ENCODE measurements at places on chromosomes 6 and 20. TPM values are rescaled to one million over a fixed set of nuclear protein-coding genes. Genes with fewer than 3 reads are reported as not detected.

Gene RTN4IP1
- total RNA-seq: 9.6 TPM

Gene RAD21L1
- not detected for total RNA-seq

Gene PET117
- total RNA-seq: 11.3 TPM

Gene MAFB
- total RNA-seq: not detected

Gene AK9
- 2.8 TPM for total RNA-seq

- no peak for DNase-seq
These were observed 122.0 kb downstream of the HTR1B start for GRCh38 chr6:77341058-77341986.

DNA sequence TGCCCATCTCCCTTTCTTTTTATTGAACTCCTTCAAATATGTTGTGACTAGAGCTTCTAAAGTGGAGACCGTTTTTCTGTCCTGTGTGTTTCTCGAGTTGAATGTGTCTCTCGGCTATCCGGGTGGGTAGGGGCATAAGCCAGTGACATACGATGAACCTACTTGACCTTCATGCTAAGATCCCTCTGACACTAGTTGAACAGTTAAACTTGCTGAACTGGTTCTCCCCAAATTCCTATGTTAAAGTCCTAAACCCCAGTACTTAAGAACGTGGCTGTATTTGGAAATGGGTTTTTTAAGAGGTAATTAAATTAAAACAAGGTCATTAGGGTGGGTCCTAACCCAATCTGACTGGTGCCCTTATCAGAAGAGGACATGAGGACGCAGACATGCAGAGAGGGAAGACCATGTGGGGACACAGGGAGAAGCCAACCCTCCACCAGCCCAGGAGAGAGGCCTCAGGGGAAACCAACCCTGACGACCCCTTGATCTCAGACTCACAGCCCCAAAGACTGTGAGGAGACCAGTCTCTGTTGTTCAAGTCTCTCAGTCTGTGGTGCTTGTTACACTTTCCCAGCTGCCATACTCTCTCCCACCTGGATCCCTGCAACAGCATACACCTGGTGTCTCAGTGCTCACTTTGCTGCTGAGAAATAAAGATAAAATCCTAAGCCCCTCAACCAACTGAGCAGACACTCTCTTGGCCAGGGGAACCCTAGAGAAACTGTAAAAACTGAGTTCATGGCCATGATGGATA lies 208.4 kb downstream of the MYLK4 start:
- DNase-seq: no peak

- no peak for DNase-seq
These were observed 49.8 kb downstream of the NRN1 start for GRCh38 chr6:5956939-5957338.

DNA sequence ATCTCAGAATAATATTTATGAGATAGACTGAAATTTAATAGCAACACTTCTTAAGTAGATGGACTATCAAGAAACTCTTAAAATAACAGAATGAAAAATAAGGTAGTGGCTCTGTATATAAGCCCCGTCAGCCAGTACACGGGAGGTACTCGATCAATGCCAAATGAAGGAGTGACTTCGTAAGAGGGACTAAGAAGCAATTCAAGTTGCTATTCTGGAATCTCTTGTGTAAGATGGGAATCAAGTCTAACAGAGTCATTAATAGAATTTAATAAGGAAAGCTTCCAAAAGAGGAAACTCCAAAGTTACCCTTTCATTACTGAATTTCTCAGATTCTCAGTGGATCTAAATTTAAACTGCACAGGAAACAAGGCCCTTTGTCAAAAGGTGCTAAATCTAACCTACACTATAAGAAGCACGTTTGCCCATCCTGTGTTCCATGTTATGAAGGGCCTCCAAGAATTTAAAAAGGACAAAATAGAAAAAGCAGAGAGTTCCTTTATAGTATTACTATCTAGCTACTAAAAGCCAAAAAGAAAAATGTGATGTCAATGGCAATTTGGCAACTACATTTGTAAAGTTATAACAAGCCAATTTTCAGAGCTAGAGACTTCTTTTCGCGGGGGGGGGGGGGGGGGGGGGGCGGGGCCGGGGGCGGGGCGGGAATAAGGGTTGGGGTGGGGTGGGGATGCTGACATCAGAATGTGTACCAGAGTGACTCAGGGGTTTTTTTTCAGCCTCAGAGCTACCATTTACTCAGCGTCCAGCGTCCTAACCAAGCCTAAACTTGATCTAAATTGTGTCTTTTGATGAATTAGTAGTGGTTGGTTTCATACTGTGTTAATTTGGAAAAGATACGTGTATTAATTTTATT lies 200.6 kb downstream of the GMPR start:
- peak; percentile 53 for DNase-seq

DNA sequence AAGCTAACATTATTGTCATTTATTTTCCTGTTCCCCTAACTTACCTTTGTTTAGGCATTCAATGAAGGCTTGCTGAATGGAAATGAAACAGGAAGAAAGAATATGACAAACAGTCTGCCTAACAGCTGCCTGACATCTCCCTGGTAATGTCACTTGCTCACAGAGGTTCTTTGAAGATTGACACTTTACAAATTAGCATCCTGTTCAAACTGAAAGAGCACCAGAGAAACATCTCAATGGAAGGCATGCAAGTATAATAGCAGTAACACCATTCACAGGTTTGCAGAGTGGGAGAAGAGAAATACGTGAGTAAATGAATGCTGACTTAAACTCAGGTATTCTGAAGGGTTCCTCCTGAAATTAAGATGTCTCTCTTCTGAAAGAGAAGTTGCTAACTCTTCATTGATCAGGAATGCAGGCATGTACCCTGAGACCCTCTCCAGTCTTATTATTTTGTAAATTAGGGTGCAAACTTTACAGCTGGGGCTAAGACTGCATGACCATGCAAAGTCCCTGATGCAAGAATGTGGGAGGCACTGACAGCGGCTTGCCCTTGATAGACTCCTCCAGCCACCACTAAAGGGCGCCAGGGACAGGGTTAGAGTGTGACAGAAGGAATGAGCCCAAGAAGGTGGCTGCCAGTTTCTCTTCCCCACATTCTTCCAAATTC lies 1.3 kb upstream of the SMLR1 start:
- DNase-seq: no peak

- DNase-seq: no peak
These were observed 310.1 kb downstream of the UTRN start for GRCh38 chr6:144595266-144595665.

GRCh38 chr6:56890066-56890465 lies 64.8 kb upstream of the BEND6 start:
- no peak for DNase-seq

GRCh38 chr20:8735674-8736073 lies 333.2 kb upstream of the PLCB4 start:
- DNase-seq: no peak

DNA sequence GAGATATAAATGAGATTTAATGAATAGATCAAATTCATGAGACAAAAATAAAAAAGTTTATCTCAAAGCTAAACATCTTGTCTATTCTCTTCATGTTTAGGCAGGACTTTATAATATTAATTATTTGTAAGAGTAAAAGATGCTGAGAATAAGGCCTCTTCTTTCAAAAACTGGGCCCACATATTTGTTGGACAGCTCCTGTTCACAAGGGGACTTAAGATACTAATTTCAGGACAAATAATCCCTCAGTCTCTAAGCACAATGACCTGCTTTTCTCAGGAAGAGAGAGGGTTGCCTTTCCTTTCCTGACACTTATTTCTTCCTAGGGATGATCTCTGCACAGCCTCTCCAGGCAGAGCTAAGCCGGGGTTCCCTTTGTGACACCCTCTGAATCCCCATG lies 43.3 kb downstream of the NOX3 start:
- DNase-seq: no peak

- DNase-seq: no peak
These were observed 44.8 kb upstream of the SLC17A4 start for GRCh38 chr6:25709761-25710160.

DNA sequence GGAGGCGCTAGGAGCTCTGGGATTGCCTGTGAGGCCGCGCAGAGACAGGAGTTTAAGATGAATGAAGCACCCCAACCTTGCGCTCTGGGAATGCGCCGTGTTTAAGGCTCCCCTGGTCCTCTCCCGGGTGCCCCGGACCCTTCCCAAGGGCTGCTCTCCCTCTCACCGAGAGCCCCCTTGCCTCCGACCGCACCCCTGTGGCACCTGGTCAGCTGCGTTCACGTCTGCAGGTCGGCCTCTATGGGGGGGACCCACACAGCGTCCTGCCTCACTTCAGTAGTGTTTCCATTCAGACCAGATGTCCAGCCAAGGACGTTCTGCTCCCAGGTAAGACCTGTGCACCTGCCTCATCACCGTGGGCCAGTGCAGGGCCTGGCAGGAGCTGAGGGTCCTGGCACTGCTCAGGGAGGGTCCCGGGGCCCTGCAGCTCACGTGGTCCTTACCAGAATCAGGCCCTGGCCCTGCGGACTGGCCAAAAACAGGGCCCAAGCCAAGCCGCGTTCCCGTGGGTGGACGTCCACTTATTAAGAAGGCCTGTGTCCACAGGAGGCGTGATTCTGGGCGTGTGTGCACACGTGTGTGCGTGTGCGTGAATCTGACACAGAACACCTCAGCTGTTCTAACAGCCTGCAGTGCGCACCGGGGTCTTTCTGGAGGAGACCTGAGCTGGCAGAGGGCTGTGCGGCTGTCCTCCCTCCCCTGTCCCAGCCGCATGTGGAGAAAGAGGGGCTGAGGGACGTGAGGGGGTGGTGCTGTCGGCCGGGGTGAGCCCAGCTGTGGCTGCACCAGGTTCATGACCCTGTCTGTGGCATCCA lies 79.9 kb upstream of the BHLHE23 start:
- DNase-seq: no peak

DNA sequence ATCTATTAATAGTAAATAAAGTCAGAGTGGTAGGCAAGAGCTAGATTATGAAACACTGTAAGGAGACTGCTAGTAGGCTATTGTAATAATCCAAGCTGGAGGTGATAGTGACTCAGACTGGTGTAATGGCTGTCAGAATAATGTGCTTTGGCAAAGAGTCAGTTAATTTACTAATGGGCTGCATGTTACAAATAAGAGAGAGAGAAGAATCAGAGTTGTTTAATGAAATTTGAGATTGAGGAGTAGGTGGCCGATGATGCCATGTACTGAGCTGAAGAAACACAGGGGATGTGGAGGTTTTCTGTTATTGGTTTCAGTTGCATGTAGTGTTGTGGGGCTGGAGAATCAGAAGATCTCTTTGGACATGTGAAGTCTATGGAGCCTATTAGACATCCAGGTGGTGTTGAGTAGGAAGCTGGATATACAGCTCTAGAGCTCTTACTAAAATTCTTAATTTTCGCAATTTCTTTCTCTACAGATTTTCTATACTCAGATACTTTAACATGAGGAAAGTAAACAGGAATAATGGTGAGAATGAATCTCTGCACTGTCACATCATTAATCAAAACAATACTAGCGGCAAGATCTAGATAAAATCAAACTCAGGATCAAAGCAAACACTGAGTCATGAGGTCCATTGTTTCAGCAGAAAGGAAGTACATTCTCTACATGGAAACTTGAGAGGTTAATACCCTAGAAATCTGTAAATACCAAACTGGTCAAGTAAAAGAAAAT lies 167.7 kb downstream of the SIM1 start:
- DNase-seq: no peak

GRCh38 chr6:27863962-27864905 lies 48.0 kb downstream of the OR2B2 start:
- no peak for DNase-seq

Measured in GM12878 (cell line).